ENCODE measurements at places on chromosomes 5 and 9.

GRCh38 chr5:18037718-18038117 is 403.5 kb downstream of the TAF11L14 start:
- no peak for DNase-seq

- no peak for DNase-seq
Observed at GRCh38 chr5:6508931-6509330, 60.3 kb downstream of the UBE2QL1 start.

- no peak for DNase-seq
Observed at GRCh38 chr9:84894859-84895258, 225.3 kb downstream of the NTRK2 start.

- no peak for DNase-seq
Observed at GRCh38 chr9:93108291-93109041, 12.4 kb downstream of the CARD19 start.

DNA sequence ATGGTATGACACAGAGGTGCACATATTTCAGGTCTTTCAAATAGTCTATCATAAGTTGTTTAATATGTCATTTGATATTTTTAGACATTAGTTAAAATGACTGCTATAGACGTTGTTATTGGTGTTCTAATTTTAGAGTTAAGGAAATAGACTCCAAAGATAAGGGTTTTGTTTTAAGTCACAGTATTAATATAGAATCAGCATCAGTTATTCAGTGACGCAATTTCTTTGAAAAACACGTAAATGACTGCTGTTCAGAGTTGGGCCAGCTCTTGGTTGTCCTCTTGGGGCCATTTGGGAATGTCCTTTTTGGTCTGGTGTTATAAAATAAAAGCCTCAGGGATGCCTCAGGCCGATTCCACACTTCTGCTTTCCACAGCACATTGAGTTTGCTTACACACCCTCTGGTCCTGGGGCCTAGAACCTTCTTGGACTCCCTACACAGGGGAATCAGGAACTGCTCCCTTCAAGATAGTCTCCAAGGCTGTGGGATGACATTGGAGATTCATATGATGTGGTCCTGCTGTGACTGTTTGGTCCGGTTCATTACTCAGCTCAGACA is 14.3 kb downstream of the OTULIN start:
- DNase-seq, result no peak

DNA sequence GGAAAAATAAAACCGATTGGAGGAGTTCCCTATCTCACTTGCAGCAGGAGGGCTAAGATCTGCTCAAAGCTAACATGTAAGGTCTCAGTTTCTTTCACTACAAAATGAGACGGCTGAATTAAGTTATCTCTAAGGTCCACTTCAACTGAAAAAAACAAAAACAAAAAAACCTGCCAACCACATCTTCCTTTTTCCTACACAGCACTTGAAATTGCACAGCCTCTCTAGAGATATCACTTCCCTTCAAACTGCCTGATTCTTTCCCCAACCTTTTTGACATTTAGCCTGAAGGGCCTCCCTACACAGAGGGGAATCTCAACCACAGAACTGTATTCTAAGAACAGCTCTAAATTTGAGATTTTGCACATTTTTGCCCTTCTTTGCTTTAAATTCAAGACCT is 227.9 kb upstream of the TARS1 start:
- no peak for DNase-seq

GRCh38 chr5:35651002-35651756 is 33.5 kb downstream of the SPEF2 start:
- DNase-seq, result peak; percentile 8

DNA sequence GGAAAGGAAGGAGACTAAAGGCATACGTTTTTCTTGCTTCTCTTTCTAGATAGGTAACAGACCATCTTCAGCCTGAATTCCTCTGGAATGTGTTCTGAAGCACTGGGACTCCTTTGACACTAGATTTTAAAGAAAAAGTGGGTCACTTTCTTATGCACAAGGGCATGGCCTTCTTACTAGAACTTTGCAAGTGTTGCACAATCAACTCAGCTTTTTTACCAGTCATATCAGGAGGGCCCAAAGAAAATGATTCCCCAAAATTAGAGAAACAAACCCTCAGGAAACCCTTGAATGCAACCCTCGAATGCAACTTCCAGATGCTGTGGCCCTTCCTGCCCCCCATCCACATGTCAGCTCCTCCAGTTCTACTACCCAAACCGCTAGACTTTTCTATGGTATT is 93.9 kb downstream of the YTHDC2 start:
- DNase-seq, result no peak

GRCh38 chr5:142239394-142240159 is 85.2 kb downstream of the SPRY4 start:
- DNase-seq, result no peak

GRCh38 chr9:121499427-121500164 is at the start of gene GGTA1:
GGTA1 (minus strand) TSS chr9:121499844; CDS start chr9:121467922, 31,922 bp downstream.
- peak; percentile 38 for DNase-seq

GRCh38 chr5:155729684-155730059 is 597.3 kb upstream of the SGCD start:
- DNase-seq, result no peak

DNA sequence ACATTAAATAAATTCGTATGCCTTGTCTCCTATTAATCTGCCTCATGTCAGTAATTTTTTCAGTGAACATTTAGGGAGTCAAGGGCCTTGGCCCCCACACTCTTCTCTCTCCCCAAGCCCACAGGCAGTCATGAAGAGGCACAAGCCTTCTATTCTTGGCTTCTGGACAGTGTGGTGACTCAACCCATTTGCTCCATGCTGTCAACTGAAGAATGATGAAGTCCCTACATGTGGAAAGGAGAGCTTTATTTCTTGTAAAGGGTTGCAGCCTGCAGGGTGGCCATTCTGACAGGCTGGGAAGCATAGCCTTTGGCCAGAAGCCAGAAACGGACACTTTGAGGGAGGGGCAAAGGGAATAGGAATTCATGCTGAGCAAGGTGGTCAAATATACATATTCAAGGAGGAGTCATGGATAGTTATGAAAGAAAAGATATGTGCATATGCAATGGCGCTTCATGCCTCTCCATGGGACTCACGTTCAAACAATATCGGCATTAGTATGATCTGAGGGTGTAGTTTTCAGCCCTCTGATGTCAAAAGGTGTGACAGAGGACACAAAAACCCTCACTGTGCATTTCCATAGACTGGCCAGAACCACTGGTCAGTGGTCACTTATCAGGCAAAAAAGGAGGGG is 31.3 kb downstream of the ANKRA2 start:
- no peak for DNase-seq

GRCh38 chr5:88183255-88183654 is 85.4 kb downstream of the TMEM161B start:
- DNase-seq, result no peak

DNA sequence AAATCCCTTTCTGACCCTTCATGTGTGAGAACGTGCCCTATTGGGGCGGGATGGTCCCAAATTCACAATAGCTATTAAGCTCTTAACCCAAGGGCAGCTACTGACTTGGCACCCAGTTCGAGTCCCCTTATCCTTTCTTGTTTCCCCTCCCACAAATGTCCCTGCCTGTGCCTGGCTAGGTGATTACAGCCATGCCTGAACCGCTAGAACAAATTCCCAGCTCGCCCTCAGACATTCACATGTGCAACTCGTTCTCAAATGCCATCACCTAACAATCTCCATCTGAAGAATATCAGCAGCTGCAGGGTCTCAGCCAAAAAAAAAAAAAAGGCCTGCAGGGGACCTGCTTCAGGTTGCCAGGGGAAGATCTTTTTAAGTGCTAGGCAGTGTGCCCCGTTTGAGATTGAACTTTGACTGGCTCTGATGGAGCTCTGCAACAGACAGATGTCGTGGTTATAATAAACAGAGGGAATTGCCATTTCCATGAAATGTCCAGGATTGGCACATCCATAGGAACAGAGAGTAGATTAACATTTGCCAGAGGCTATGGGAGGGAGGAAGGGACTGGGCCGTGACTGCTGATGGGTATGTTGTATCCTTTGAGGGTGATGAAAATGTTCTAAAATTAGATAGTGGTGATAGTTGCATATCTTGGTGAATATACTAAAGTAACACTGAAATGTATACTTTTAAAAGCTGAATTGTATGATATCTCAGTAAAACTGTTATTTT is 347.2 kb upstream of the WWC1 start:
- DNase-seq, result no peak

DNA sequence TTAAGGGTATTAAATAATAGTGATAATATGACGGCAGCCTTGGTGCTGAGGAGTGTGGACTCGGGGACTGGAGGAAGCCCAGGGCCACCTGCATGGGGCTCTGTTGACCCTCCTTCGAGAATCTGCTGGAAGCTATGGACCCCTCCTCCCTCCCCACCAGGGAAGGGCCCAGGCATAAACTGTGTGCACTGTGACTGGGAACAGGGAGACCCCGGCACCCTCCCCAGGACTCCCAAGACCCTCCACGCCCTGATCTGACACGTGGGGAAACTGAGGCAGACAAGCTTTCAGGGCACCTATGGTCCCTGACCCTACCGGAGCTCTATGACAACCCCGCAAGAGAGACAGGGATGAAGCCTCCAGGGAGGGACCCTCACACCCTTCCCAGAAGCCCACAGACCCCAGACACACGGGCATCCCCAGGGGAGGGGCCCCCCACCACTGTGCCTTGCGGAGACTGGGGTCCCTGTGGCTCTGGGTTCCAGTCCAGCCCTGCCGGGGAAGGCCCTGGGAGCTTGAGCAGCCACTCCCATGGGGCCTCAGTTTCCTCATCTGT is 6.5 kb upstream of the EGFL7 start:
- no peak for DNase-seq

DNA sequence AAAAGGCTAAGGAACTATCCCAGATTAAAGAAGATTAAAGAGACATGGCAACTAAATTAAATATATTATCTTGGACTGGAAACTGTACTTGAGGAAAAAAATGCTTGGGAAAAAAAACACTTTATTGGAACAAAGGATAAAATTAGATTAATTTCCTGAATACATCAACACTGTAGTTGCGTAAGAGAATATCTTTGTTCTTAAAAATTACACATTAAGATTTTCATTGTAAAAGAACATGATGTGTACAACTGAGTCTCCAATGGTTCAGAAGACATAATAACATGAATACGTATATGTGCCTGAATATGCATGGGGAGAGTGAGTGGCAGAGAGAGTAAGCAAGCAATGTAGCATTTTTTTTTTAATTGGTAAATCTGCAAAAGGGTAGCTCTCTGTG is 2.8 kb downstream of the AP3B1 start:
- no peak for DNase-seq

GRCh38 chr5:122036326-122036725 is 41.7 kb downstream of the LOX start:
- no peak for DNase-seq

GRCh38 chr9:90044710-90045151 is 439.9 kb downstream of the GADD45G start:
- DNase-seq, result no peak

DNA sequence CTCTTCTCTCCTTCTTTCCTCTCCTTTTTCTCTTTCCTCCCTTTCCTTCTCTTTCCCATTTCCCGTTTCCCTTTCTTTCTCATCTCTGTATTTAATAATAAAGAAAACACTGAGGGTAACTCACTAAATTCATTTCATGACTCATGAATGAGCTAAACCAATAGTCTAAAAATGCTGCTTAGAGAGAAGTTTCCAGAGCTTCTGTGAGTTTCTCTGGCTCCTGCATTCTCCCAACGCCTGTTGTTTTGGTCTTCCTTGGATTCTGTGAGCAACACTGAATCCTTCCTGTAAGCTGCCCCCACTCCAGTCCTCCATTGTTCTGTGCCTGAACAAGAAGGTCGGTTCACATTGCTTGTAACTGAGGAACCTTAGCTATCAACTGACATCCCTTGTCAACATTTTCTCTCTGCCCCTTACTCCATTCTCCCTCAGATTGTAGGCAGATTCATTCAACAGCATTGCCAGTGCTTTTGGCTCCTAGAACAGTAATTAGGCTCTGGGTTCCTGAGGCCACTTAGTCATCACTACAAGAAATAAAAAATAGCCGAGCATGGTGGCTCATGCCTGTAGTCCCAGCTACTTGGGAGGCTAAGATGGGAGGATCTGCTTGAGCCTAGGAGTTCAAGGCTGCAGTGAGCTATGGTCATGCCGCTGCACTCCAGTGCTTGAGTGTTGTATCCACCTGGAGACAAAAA is 237.7 kb upstream of the KLF4 start:
- no peak for DNase-seq

DNA sequence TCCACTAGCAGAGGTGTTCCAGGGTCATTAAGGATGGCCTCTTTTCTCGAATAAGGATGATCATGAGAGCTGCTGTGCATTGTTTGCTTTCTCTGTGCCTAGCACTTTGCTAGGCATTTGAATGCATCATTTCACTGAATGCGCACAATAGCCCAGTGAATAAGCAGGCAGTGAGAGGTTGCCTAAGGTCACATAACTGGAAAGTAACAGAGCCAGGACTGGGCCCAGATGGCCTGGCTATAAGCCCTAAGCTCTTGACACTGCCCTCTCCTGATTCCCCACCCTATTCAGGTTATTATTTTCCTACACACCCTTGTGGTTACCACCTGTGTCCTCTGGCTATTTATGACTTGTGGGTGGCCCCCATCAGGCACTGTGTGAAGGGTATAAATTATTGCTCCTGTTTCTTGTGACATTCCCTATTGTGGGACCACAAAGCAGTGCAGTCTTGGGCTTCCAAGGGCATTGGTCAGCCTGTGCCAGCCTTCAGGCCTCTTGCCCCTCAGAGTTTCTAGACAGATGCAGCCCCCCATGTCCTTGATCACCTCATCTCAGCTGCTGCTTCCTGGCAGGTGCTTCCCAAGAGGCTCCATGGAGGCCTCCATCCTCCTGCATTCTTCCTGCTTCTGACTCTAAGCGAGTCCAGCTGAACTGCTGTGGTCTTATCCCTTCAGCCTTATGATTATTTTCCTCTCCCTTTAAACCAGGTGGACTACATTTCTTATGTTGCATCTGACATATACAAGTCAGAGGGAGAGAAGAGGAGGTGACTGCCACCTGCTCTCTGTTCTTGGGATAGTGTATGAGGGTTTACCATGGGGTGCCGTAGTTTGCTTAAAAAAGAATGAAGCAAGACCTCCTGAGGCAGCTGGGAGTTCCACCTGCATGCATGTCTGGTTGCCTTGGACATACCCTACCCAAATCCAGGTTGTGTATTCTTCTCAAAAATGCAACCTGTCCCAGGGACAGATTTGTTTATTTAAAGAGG is 47.6 kb downstream of the ANGPTL2 start:
- no peak for DNase-seq

DNA sequence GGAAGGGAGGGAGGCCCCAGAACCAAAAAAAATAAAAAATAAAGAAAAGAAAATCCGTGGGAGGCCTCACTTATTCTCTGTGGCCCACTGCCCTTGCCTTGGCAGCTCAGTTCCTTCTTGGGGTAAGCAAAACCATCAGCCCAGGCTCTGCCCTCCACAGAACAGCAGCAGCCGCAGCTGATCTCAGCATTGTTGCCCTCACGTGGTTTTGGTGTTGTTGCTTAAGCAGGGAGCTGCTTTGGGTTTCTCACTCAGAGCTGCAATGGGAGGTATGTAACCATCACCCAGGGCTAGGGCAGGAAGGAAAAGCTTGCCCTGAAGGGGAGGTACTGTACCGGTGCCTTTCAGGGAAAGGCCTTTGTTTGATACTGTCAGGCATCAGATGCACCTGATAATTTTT is 374.7 kb upstream of the WWC1 start:
- DNase-seq, result no peak
